Anterior cingulate cortex (tissue), 58 donors: ENCODE measurements at places on chromosomes 5 and 9.

DNA sequence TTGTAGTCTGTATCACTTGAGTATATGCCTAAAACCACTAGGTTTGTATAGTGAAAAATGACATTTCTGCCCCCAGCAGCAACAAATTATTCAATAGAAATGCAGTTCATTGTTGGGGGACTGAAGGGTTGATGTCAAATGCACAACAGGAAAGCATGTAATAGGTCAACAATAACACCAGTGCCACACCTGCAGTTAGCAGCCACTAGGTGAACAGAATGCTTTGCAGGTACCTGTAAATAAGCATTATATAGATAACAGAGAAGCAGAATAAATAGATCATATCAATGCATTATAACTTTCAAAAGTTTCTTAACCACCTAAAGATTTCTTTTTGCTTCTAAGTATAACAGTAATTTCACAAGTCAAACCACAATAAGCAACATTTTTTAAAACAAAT, 435.9 kb upstream of the DMAC1 start:
- DNase-seq = no peak

- DNase-seq = no peak
Observed at GRCh38 chr5:132372127-132372526, 2.6 kb downstream of the SLC22A5 start.

DNA sequence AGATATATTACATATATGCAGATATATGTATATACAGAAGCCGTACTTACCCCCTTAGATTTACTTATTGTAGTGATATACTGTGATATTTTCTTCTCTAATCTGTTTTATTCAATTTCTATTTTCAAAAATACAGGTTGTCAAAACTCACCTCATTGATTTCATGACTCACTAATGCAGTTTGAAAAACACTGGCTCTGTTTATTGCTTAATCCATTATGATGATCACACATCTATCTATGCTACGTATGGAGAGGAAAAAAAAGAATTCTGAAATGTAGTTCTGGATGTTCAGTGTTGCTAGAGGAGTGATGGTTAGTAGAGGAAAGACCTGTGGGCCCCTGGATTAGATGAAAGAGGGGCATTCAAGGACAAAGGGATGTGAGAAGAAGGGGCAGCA, 121.0 kb upstream of the RPS23 start:
- no peak for DNase-seq

DNA sequence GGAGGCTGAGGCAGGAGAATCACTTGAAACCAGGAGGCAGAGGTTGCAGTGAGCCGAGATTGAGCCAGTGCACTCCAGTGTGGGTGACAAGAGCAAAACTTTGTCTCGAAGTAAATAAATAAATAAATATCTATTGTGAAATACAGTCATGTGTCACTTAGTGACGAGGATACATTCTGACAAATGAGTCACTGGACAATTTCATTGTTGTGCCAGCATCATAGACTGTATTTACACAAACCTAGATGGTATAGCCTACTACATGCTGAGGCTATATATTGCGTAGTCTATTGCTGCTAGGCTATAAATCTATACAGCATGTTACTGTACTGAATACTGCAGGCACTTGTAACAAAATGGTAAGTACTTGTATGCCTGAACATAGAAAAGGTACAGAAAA, 61.1 kb upstream of the CCL21 start:
- no peak for DNase-seq

GRCh38 chr9:18347386-18348082, 126.4 kb upstream of the ADAMTSL1 start:
- DNase-seq = no peak

DNA sequence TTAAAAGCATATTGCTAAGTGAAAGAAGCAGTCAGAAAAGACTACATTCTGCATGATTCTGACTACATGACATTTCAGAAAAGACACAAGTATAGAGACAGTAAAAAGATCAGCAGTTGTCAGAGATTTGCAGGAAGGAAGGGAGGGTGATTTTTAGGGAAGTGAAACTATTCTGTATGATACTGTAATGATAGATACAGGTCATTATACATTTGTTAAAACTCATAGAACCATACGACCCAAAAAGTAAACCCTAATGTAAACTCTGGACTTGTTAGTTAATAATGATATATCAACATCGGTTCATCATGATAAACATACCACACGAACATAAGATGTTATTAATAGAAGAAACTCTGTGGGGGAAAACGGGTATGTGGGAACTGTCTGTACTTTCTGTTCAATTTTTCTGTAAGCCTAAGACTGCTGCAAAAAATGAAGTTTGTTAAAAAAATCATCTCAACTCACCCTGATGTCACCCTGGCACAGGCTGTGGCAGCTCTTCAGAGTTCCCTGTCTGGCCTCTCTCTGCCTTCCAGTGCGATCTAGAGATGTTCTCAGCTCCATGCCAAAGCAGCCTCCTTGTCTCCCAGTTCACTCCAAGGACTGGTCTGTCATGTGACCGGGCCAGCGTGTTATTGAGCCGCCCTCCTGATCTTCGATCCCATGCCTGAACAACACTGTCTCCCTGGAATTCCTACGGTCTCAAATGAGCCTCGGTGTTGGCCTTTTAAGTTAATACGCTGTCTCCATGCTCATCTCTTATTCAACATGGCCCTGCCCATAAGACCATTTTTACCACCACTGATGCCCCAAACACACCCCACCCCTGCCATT, 35.4 kb downstream of the PRLR start:
- no peak for DNase-seq
